ENCODE measurements at places on chromosomes 7 and 10. TPM values are rescaled to one million over a fixed set of nuclear protein-coding genes. Genes with fewer than 3 reads are reported as not detected.

ENTPD1 gene
- total RNA-seq: 24.0 TPM

ZPBP gene
- not detected for total RNA-seq

PTPN12 gene
- total RNA-seq: 34.7 TPM

BHLHA15 gene
- 1.1 TPM for total RNA-seq

KMT2E gene
- total RNA-seq: 117 TPM

RBM20 gene
- not detected for total RNA-seq

SFRP4 gene
- total RNA-seq: not detected

SLC37A3 gene
- 71.5 TPM for total RNA-seq

CARD11 gene
- total RNA-seq: 1.7 TPM

NPVF gene
- not detected for total RNA-seq

DNAJC12 gene
- 4.2 TPM for total RNA-seq

ACTL6B gene
- total RNA-seq: not detected

POLR3A gene
- total RNA-seq: 16.6 TPM

CPVL gene
- not detected for total RNA-seq

GIMAP6 gene
- 115 TPM for total RNA-seq

TBX20 gene
- 0.97 TPM for total RNA-seq

PPA1 gene
- total RNA-seq: 334 TPM

BEND7 gene
- 7.8 TPM for total RNA-seq

MOGAT3 gene
- total RNA-seq: not detected

ASAH2B gene
- 1.1 TPM for total RNA-seq

CHST15 gene
- total RNA-seq: 15.5 TPM

TMEM270 gene
- not detected for total RNA-seq

GTF2IRD1 gene
- total RNA-seq: 4.5 TPM

AKR1C8 gene
- not detected for total RNA-seq

INSYN2A gene
- total RNA-seq: not detected

PPP3CB gene
- 14.6 TPM for total RNA-seq

SLC13A4 gene
- not detected for total RNA-seq

TUBAL3 gene
- under 0.01 TPM for total RNA-seq

NKX2-3 gene
- 5.2 TPM for total RNA-seq

IFIT1B gene
- not detected for total RNA-seq

CALML3 gene
- total RNA-seq: not detected

DYDC2 gene
- not detected for total RNA-seq

TRIM50 gene
- total RNA-seq: not detected

TSPAN15 gene
- 76.3 TPM for total RNA-seq

CCDC71L gene
- 74.5 TPM for total RNA-seq

GJC3 gene
- not detected for total RNA-seq

VIPR2 gene
- total RNA-seq: not detected

PLCE1 gene
- total RNA-seq: under 0.01 TPM

NMT2 gene
- 39.1 TPM for total RNA-seq

IGF2BP3 gene
- total RNA-seq: 161 TPM

TMEM225B gene
- total RNA-seq: under 0.01 TPM

MSMB gene
- total RNA-seq: not detected
